ENCODE measurements at places on chromosomes 12 and 14.

GRCh38 chr14:51828017-51828797 is 32.2 kb upstream of the GNG2 start:
- DNase-seq = no peak

DNA sequence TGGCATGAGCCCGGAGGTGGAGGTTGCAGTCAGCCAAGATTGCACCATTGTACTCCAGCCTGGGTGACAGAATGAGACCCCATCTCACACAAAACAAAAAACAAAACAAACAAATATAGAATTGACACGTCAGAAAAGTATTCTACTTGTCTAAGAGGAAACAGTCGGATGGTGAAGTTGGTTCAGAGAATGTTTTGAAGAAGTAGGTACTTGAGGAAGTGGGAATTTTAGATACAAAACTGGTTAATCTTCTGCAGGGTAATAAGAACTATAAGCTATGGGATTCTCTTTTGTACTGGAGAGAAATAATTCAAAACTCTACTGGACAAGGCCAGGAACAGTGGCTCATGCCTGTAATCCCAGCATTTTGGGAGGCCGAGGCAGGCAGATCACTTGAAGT is 14.6 kb upstream of the TCTN1 start:
- no peak for DNase-seq

- no peak for DNase-seq
These were observed 501.6 kb downstream of the SLC6A15 start for GRCh38 chr12:84411031-84411430.

- DNase-seq = no peak
These were observed 4.8 kb downstream of the ASCL4 start for GRCh38 chr12:107779077-107779831.

- no peak for DNase-seq
These were observed 273.3 kb downstream of the ALG10 start for GRCh38 chr12:34295366-34296142.

DNA sequence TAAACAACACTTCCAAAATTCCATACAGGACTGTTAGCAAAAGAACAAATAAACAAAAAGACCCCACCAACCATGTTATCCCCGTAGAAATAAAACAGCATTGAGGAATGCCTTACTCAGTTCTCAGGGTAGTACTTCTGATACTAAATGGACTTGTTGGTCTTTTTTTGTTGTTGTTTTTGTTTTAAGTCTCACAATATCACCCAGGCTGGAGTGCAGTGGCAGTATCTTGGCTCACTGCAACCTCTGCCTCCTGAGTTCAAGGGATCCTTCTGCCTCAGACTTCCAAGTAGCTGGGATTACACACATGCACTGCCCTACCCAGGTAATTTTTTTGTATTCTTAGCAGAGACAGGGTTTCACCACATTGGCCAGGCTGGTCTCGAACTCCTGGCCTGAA is 17.1 kb downstream of the HNRNPC start:
- DNase-seq = no peak

DNA sequence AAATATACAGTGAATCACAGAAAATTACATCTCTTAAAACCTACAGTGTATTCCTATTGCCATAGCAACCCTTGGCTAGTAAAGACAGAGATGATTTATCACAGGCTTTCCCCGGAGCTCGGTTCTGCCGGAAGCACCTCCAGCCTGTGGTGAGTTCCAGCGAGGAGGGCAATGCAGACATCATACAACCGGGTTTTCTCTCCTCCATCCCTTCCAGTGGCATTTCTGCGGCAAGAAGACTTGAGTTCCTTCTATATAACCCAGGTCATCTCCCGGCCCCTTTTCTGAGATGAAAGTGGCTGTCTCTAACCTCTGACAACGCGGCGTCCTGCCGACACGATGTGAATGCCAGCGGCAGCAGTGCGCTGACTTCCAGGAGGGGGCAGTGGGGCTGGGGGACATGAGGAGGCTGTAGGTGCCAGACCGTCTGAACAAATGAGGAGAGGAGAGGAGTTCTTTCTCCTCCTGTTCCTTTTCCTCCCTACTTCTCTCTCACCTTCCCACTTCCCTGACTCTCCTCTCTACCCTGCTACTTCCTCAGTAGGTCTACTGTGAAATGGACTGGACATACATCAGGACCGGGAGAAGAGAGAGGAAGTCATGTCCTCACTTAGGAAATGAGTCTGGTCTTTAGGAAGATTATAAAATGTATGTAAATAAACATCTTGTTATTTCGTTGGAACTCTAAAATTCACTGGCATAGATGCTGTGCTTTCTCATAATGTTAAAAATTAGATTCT is 68.6 kb upstream of the MAX start:
- DNase-seq = no peak

DNA sequence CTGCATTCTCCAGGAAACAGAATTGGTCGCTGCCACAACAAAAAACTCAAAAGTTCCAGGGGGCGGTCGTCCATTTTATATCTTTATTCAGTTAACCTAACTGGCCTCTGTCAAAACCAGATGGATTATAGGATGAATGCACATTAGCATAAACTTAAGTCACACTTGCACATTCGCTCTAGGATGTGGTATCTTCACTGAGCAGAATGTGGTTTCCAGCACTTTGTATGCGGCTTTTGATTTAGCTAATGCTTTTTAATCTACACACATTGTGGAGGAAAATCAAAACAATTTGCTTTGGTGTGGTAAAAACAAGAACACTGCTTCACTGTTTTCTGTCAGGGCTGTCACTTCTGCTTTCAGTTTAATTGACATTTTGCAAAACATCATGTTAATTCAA is 4.5 kb downstream of the TAS2R50 start:
- no peak for DNase-seq

GRCh38 chr14:95057147-95057546 is 100.2 kb downstream of the DICER1 start:
- DNase-seq = no peak

All from NCI-H2107 (cell line).